GM13976 (cell line): ENCODE measurements at places on chromosomes 2 and 18.

DNA sequence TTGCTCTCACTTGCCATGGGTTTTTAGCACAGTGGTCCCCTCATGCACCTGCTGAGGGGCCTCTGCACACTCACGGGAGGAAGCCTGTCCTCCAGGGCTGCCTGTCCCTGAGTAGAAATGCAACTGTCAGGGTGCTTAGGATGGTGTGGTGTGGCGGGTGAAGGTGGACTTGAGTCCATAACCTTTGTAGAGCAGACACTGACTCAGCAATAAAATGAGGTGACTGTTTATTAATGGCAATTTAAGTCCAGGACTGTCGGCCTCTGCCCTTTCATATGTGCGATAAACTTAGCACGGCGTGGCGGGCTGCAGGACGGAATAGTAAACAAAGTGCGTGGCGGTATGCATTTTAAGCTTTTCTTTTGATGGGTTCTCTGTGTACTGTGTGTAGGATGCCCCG, 188.2 kb downstream of the LDLRAD4 start:
- no peak for DNase-seq

- DNase-seq = peak; percentile 16
Observed at GRCh38 chr2:174835797-174836255, 71.6 kb upstream of the CHRNA1 start.

DNA sequence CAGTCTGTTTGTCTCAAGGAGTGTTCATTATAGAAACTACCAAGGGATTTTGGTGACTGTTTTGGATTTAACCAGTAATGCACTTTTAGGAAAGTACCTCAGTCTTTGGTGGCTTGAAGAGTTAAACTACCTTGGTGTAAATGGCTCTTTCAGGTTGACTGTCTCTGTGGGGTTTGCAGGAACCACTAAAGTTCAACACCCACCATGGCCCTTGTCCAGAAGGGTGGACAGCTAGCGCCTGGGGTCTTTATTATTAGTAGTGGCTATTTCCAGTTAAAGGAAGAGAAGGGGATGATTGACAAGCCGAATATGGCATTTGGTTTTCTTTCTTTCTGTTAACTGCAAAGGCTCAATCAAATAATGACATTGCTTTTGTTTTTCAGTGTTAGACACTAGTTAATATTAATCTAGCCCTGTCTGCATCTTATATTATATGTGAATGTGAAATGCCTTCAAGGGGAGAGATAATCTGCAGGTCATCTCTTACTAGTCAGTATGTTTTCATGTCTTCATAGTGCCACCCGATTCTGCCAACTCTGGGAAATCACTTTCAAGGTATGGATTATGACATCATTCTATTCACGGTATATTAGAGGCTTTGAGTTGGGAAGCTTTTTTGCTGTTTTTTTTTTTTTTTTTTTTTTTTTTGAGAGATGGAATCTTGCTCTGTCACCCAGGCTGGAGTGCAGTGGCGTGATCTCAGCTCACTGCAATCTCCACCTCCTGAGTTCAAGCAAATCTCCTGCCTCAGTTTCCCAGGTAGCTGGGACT, 56.4 kb downstream of the MAP4K4 start:
- peak; percentile 40 for DNase-seq

DNA sequence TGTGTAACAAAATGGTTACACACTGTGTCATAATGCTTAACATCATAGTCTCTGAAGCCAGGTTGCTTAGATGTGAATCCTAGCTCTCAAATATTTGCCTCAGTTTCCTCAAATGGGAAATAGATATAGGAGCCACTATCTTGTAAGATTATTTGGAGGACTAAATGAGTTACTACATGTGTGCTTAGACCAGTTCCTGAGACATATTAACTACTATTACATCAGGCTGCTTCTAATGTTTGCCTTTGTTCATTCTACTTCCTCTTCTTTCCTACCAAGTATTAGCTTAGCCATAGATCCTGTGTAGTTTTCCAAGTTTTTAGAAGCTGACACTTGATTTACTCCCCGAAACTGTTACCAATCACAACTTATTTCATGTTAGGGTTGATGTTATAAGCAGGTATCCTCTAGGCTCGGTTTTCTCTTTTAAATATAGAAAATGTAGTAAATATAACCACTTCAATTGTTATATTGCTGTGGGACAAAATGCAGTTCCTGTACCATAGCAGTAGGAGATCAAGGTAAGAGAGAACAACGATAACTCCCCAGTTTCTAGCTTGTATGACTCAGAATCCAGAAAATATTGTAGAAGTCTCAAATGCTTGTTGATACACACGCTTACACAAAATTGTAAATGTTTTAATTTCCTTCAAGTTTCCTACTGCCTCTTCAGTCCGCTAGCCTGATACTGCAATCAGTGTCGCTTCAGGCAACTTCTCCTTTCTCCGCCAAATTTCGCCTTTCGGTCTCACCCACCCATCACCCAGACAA, 751 bp upstream of the DNAJC10 start:
- DNase-seq = no peak

- no peak for DNase-seq
Observed at GRCh38 chr2:171080607-171081006, 80.1 kb downstream of the TLK1 start.

DNA sequence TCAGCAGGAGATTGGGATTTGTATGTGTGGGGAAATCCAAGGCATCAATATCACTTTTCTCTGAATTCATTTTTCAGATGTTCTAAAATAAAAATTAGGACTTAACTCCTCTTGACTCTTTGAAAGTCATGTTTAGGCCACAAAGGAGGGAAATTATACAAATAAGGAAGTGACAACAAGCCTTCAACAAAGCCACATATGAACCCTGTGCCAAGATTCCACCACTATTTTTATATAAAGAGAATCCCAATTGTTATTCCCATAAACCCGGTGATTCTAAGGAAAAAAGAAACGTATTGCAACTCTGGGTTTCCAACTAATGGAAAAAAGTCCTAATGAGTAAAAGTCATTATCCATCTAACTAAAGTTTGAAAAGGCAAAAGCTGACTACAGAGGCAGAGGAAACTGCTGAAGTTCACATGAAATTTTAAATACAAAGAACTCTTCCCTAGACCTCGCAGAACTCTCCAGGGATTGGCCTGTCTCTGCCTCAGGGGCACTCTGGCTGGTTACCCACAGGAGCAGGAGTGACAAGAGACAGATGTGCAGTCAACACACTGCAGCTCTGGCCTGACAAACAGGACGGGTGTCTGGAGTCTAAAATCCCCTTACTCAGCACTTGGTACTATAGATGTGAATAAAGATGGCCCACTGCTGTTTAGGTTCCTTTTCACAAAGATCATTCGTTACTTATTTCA, 11.5 kb downstream of the NPC1 start:
- DNase-seq = no peak

DNA sequence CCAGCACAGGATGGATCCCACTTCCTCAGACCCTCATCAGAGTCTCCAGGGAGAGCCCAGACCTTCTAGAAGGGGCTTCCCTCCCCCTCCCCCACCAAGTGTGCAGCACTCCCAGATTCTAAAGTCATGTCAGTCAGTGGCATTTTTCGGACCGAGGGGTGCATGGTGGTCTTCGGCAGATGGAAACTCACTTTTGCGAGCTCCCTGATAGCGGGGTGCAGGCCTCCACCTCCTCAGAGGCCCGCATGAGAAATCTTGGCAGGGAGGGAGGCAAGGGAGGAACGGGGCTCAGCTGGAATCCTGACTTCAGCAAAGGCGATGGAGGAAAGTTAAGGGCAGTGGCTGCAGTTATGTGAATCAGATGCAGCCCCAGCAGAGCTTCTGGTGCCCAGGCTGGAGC, 58.2 kb downstream of the LONRF2 start:
- no peak for DNase-seq

GRCh38 chr2:35503311-35503710, 852.3 kb upstream of the CRIM1 start:
- no peak for DNase-seq

GRCh38 chr2:47725808-47726207, 57.1 kb upstream of the MSH6 start:
- no peak for DNase-seq

DNA sequence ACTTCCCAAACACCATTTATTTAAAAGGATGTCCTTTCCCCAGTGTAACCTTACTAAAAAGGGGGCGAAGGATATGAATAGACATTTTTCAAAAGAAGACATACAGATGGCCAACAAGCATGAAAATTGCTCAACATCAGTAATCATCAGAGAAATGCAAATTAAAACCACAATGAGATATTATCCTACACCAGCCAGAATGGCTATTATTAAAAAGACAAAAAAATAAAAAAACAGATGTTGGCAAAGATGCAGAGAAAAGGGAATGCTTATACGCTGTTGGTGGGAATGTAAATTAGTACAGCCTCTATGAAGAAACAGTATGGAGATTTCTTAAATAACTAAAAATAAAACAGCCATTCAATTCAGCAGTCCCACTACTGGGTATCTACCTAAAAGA, 142.3 kb upstream of the NT5C1B start:
- DNase-seq = no peak

DNA sequence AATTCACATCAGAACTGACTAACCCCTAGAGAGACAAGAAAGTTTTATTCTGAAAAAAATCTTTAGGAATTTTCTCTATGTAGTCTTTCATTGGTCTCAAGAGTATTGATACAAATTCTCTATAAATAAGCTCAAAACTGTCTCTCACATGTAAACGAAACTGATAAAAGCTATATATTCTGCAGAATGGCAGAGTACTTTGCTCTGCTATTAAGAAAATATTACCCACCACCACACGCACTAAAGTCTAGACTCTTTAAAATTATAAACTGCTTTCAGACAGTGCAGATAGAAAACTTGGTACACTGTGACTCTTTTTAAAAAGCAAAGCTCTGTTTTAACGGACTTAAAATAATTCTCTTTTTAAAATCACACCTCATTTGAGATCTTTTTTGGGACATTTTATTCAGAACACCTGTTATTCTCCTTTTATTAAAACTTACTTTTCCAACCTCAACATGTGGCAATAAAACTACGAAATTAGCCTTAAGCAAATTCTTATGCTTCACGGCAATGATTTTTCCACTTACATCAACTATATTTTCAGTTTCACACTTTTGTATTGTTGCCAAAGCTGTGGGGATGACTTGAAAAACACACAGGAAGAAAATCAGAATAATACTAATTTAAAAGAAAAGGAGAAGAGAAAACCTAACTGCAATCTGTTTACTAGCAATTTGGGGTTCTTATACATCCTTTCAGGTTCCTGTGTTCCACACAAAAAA, 58.0 kb downstream of the CCDC88A start:
- DNase-seq = peak; percentile 20

DNA sequence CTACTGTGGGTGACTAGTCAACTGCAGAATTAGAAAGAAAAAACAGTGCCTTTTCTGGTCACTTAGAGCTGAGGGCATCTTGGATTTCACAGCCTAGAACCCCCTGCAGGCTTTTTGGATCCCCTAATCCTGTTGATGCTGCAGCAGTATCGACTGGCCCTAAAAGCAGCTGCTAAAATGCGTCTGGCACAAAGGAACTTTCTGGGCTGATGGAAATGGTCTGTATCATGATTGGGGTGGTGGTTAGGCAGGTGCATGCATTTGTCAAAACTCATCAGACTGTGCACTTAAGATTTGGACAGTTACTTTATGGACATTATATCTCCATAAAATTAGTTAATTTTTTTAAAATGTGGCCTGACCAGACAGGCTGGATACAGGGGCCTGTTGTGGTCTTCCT, 149.8 kb downstream of the KLHL29 start:
- no peak for DNase-seq

DNA sequence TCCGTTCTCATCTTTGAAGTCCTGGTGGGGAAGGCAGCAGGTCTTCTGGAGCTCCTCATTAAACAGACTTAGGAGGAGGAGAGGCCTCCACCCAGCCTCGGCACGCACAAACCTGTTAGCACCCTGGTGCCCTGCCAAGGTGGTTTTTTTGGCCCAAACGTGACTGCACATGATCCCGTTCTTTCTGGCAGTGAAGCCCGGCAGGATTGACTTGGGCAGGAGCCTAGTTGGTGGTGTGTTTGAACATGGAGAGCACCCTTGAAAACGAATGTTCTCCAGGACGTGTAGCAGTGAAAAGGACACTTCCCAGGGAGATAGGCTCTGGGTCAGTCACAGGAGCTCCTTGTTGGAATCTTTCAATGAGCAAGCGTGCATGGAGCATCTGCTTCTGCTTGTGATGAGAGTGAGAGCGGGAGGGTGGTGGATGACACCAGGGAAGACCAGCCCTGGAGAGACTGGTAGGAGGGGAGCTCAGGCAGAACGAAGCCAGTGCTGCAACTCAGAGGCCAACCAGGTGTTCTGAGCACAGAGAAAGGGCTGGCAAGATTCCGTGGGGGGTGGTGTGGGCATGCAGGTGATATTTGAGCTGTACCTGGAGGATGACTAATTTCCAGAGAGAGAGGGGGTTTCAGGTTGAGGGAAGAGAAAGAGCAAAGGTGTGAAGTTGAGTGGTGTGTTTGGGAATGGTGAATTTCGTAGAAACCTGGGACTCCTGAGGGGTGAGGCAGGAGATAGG, 73.8 kb downstream of the TANC1 start:
- no peak for DNase-seq

DNA sequence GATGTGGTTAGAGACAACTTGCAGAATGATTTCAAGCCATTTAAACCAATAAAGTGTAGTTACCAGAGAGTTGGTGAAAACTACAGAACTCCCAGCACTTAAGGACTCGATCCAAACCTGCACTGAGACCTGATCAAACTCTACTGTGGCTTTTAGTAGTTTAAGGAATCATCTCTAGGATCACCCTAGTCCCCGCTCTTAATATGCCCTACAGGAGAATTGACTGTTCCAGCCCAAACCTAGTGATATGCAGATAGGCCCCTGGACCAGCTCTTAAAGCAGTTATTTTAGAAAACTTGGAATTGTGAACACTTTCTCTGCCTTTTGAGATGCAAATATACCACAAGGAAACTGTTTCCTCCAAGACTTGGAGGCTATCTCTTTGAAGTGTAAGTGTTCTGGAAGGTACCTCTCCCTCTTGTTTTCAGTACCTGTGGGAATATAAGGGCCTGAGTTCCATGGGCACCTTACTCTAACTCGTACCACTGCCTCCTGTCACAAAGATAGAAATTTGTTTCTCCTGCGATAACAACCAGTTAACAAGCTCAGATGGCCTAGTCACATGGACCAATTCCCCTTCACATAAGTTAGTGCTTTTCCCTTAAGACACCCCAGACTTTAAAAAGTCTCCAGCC, 1367.2 kb upstream of the SLC39A10 start:
- no peak for DNase-seq

DNA sequence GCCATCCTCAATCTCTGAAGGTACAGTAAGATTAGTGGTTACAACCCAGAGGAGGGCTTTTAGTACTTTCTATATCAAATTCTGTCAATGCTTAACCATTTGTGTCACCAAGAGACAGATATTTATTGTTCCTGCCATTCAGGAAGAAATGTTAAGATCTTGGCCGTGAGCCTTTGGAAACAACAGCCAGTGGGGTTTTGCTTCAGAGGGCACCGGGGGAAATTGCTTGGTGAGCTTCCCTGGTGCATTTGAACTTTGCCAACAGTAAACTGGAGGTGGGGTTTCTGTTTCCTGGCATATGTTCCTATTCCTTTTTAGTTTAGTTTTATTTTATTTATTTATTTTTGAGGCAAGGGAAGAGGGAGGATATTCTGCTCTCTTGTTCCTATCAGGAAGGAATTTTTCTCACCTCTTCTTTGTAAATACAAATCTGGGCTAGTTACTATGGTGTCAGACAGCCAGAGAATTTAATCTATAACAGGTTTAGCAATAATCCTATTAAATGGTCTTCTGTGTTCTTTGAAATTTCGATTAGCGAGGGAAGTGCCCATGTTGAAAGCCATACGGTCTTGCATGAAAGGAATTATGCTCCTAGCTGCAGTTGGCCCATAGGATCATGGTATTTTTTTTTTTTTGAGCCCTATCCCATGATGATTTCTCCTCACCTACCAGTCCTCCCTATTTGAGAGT, 95.7 kb downstream of the MAIP1 start:
- DNase-seq = no peak

GRCh38 chr2:143960177-143960576, 559.7 kb downstream of the ZEB2 start:
- DNase-seq = no peak

- no peak for DNase-seq
Observed at GRCh38 chr2:231102772-231103171, 22.1 kb downstream of the HTR2B start.
